Upper lobe of left lung (tissue), 6 donors: ENCODE measurements at places on chromosomes 3 and 15. TPM values are rescaled to one million over a fixed set of nuclear protein-coding genes. Genes with fewer than 3 reads are reported as not detected.
A peak's percentile ranks its signal among the peaks of the same experiment; 100 is the strongest.

Gene DNAJC19
- total RNA-seq, result 36.3 TPM

- H3K27ac ChIP-seq, result peak overlapping the region; percentile 95
- no peaks in the 10 kb centered on the region for H3K27me3 ChIP-seq
Observed at GRCh38 chr3:38139191-38139590, 730 bp downstream of the MYD88 start.

- H3K27me3 ChIP-seq, result no peaks in the 10 kb centered on the region
- H3K36me3 ChIP-seq, result no peaks in the 10 kb centered on the region
- no peak for DNase-seq
- H3K4me3 ChIP-seq, result no peak overlapping the region
Observed at GRCh38 chr3:185199206-185199605, 46.3 kb upstream of the C3orf70 start.

DNA sequence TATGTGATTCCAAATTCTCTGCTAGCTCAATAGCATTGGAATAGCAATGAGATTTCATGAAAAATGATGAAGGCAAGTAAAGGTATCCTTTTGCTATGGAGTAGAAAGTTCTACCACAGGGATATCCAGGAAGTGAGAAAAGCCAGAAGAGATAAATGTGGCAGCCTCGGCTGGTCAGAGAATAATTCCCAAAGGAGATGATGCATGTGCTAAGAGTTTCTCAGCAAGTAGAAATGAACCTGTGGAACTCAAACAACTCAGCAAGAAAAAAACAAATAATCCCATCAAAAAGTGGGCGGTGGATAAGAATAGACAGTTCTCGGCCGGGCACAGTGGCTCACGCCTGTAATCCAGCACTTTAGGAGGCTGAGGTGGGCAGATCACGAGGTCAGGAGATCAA lies 38.2 kb downstream of the ALS2CL start:
- no peaks in the 10 kb centered on the region for H3K4me1 ChIP-seq
- H3K36me3 ChIP-seq, result no peaks in the 10 kb centered on the region
- no peaks in the 10 kb centered on the region for H3K27me3 ChIP-seq
- no peak for DNase-seq
- H3K4me3 ChIP-seq, result no peak overlapping the region

DNA sequence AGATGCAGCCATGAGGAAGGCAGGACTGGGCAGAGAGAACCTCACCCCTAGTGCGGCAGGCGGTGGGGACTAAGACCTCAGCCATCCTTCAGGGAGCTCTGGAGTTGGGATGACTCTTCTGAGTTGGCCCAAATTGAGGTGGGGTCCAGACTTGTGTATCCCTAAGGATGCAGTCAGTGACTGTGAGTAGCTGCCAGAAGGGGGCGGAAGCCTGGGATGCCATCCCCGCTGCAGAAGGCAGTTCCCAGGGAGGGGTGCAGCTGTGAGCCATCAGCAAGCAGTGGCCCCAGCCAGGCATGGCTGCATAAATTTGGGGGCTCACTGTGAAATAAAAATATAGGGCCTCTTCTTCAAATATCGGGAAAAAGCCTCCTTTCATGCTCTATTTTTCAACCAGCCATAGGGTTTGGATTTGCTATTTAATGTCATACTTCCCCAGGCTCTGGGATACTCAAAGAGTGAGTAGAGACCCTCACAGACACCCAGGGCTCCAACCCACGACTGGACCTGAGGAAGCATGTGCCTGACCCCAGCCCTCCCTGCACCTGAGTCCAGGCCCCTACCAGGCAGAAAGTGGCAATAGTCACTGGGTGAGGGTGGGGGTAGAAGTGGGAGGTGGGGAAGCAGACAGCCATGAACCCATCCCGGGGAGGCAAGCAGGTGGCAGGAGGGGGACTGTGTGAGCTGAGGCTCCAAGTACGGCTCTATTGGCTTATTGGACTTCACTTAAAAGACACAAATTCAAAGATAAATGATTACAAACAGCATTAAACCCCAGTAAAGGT lies 30.5 kb downstream of the GRK7 start:
- peaks cover 20% of the 10 kb centered on the region for H3K4me1 ChIP-seq
- H3K27ac ChIP-seq, result no peak overlapping the region
- H3K4me3 ChIP-seq, result no peak overlapping the region

Gene WWTR1
- 99.9 TPM for total RNA-seq

DNA sequence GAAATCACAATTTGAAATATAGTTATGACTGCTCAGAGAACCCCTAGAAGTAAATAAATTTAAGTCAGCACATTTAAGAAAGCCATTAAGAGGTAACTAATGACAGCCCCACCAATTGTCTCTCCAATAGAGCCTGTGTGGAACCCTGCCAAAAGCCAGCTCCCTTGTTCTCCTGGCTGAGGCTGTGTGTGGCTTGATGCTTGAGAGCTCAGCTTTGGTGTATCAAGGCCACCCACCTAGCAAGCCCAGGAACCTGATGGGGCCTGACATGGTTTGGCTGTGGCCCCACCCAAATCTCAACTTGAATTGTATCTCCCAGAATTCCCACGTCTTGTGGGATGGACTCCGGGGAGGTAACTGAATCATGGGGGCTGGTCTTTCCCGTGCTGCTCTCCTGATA lies 106.9 kb downstream of the LRRN1 start:
- H3K27ac ChIP-seq, result no peak overlapping the region
- no peak overlapping the region for H3K4me3 ChIP-seq
- no peak for DNase-seq
- H3K36me3 ChIP-seq, result no peaks in the 10 kb centered on the region
